Natural killer cell (primary cell): ENCODE measurements at places on chromosomes 16 and 17. TPM values are rescaled to one million over a fixed set of nuclear protein-coding genes. Genes with fewer than 3 reads are reported as not detected.
A peak's percentile ranks its signal among the peaks of the same experiment; 100 is the strongest.

- no peak for DNase-seq
- no peaks in the 10 kb centered on the region for H3K27me3 ChIP-seq
- H3K36me3 ChIP-seq = peaks cover 45% of the 10 kb centered on the region
- H3K4me3 ChIP-seq = no peak overlapping the region
- peaks cover 16% of the 10 kb centered on the region for H3K4me1 ChIP-seq
These were observed 5.1 kb downstream of the NBR1 start for GRCh38 chr17:43176119-43176570.

DNA sequence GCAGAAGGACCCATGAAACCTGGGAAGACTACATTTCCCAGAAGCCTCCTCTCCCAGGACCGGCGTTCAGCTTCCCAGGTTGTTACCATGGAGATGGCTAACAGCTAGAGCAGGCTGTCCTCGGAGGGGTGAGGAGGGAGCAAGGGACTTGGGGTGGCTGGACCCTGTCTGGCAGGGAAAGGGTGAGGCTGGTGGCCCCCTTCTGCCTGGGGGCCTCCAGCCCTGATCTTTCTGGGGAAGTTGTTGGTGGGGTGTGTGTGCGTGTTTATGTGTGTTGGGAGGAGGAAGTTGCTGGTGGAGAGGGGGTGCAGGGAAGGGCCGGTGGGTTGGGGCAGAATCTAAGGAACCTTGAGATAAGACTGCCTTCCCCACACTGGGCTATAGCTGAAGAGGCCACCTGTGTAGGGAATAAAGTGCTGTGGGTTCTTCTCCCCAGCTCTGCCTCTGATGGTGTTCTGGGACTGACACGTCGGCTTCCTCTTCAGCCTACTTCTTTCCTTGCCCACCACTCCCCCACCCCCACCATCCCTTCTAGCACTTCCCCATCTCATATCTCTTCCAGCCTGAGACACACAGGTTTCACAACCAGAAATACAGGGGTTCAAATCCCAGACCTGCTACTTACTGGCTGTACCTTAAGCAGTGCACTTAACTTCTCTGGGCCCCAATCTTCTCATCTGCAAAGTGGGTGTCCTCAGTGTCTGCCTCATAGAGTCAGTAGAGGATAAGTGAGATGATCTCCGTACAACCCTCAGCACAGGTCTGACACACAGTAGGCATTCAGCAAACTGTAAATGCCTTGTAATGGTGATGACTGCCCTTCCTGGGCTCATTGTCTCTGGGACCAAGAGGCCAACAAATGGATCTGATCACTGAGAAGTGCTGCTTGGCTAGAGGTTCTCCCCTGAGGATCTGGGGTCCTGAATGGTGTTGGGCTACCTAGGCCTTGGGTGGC, at the start of gene DRC7:
Gene DRC7 (plus strand): TSS at position 82 of the 955 bp plus-strand sequence. CDS start 3,144 bp downstream, outside the sequence.
- H3K27me3 ChIP-seq = no peaks in the 10 kb centered on the region
- H3K27ac ChIP-seq = no peak within 1 kb of the TSS
- no peaks in the 10 kb centered on the region for H3K36me3 ChIP-seq
- H3K4me1 ChIP-seq = peaks cover 27% of the 10 kb centered on the region

DNA sequence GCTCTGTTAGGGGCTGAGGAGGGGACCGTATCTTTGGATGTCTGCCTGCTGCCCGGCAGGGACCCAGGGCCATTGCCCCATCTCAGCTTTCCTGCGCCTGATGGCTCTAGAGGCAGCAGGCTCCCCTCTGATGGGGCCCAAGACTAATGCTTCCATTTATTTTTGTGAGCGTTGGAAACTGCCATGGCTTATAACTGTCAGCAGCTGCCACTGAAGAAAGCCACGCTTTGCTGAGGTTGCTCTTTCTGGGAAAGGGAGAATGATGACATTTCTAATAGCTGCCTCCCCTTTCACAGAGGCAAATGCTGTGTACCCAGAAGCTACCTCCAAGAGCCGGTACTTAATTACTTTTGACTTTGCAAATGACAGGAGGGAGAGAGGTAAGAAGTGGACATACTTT, 103.8 kb downstream of the HAPSTR1 start:
- no peak overlapping the region for H3K4me3 ChIP-seq
- no peak for DNase-seq

DNA sequence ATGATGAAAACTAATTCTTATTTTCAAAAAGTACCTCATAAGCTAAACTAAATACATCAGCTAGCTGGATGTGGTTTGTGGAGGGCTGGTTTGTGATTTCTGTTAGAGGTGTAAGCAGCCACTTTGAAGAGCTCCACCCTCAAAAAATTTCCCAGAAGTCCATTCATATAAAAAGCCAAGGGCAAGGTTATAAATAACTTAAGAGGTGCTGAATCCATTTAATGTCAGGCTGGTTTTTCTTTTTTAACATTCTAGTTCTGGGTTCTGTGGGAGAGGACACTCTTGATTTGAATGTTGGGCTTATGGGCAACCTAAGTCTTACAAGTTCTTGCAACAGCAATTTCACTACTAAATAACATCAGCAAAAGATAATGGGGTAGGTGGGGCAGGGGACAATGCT, 3.4 kb upstream of the WIPI1 start:
- no peaks in the 10 kb centered on the region for H3K36me3 ChIP-seq
- H3K27me3 ChIP-seq = no peaks in the 10 kb centered on the region
- peak; percentile 81 for DNase-seq
- peaks cover 46% of the 10 kb centered on the region for H3K4me1 ChIP-seq
- peak overlapping the region; percentile 73 for H3K27ac ChIP-seq
- H3K4me3 ChIP-seq = no peak overlapping the region

DNA sequence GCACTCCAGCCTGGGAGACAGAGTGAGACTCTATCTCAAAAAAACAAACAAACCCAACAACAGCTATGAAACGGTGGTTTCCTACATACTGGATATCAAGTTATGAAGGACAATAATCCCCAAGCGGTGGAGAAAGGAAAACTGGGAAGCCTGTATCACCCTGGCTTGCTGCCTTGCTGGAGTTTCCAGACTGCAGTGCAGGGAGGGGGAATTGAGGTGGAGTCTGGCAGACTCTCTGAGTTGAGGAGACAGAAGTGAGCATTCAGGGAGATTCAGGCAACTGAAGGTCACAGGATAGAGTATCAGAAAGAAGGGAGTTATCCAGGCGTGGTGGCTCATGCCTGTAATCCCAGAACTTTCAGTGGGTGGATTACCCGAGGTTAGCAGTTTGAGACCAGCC, 11.9 kb downstream of the QRICH2 start:
- no peak for DNase-seq
- H3K27me3 ChIP-seq = no peaks in the 10 kb centered on the region
- H3K27ac ChIP-seq = no peak overlapping the region

DNA sequence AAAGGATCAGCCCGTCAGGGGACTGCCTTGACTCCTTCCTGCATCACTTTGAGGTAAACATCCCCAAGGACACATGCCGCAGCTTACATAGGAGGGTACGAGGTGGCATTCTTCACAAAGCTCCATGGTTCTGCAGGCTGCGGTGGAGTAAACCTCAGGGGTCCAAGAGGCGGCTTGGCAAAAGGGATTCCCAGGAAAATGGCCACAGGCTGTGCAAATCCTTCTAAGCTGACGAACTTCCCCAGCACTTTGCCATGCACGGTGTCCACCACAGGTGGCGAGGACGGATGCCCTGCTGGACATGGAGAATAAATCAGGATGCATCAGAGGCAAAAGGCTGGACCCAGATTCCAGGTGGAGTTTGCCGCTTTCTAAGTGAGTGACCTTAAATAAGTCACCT, 4.2 kb downstream of the CES1 start:
- H3K4me3 ChIP-seq = no peak overlapping the region
- H3K36me3 ChIP-seq = no peaks in the 10 kb centered on the region
- no peak for DNase-seq
- H3K27me3 ChIP-seq = peaks cover 2% of the 10 kb centered on the region

DNA sequence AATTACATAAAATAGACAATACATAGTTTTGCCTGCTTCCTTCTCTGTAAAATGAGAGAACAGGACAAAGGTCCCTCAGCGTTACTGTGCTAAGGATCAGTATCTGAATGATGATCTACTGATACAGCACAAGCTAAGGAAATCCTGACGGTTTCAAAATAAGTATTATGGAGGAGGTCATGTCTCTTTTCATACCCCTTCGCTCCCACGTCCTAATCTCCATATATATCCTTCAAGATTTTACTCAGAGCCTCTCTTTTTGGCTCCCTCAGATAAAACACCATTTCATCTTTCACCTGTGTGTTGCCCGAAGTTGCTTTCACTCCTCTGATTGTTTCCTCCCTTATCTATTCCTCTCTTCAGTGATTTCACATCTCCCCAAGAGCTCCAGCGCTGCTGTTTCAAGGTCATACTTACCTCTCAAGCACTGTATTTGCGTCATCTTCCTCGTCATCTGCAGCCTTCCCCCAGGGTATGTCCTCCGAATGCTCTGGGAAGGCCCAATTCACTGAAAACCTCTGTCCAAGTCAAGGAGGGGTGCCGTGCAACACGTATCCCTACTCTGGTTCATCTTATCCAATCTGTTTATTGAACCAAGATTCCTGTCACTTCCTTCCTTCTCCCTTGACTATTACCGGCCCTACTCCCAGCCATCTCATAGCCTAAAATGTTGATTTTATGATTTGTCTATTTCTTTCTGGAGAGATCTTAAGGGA, 1.2 kb upstream of the BLTP2 start:
- H3K36me3 ChIP-seq = peaks cover 30% of the 10 kb centered on the region
- H3K4me1 ChIP-seq = peaks cover 36% of the 10 kb centered on the region
- DNase-seq = no peak
- H3K27ac ChIP-seq = peak overlapping the region; percentile 98
- no peak overlapping the region for H3K4me3 ChIP-seq

Gene TGFB1I1
- 0.78 TPM for total RNA-seq

Gene GRAP
- 5.6 TPM for total RNA-seq

Gene PDIA2
- not detected for total RNA-seq

Gene MRPL28
- total RNA-seq = 38.9 TPM

Gene KIF2B
- not detected for total RNA-seq

Gene RASL10B
- total RNA-seq = not detected

Gene TBC1D3I
- total RNA-seq = 0.84 TPM
